Stimulated activated CD4-positive, alpha-beta T cell treated with anti-CD3 and anti-CD28 coated beads, Interleukin-1b, Interleukin-23, amount 100 ng/mL, for 4 hours (primary cell): ENCODE measurements at places on chromosomes 12 and 14.

DNA sequence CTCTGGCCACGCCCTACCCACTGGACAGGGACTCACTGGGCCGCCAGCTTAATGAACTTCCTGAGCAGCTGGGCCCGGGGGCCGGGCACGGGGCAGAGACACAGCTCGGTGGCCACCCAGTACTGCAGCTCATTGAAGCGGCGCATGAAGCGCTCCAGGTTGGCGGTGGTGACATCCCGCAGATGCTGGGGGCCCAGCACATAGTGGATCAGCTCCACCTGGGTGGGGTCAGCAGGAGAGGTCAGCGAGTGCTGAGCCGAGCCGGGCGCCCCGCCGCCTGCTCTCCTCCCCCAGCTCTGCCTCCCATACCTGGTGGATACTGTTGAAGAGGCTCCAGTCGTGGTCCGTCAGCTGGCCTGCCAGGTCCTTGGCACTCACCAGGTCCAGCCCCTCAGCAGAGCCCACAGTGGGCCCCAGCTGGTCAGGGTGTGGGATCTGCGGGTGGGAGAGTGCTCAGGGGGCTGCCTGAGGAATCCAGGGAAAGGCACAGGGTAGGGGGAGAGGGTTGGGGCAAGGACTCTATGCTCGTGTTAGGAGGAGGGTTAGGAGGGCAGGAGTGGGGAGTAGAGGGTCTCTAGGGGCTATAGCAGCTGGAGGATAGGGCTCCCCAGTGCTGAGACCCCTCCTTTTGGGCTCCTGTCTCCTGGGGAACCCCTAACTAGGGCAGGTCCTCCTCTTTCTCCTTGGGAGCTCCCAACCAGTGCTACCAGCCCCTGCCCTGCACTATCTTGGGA is 15.5 kb upstream of the ENDOU start:
- DNase-seq: no peak

DNA sequence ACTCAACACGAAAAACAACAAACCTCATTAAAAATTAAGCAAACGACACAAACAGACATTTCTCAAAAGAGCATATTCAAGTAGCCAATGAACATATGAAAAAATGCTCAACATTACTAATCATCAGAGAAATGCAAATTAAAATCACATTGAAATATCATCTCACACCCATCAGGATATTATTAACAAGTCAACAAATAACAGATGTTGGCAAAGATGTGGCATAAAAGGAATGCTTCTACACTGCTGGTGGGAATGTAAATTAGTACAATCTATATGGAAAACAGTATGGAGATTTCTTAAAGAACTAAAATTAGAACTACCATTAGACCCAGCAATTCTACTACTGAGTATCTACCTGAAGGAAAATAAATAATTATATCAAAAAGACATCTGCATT is 182.2 kb downstream of the KITLG start:
- no peak for DNase-seq

- DNase-seq: no peak
These were observed 373.6 kb downstream of the EMP1 start for GRCh38 chr12:13570005-13570694.

DNA sequence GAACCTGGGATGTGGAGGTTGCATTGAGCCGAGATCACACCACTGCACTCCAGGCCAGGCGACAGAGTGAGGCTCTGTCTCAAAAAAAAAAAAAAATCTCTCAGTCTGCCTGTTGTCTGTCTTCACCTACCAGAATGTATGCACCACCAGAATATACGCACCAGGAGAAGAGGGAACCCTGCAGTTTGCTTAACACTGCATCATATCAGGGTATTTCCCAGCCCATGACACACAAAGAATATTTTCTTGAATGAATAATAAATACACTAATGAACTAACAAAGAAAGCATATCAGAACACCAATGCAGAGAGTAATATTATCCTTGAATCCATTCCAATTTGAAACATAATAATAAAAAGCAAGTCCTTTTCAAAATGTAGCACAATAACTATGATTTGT is 44.2 kb upstream of the FOXN3 start:
- DNase-seq: no peak

GRCh38 chr12:110636516-110636915 is 22.6 kb downstream of the TCTN1 start:
- DNase-seq: no peak

- DNase-seq: no peak
These were observed 60.5 kb downstream of the CRADD start for GRCh38 chr12:93737457-93738198.

DNA sequence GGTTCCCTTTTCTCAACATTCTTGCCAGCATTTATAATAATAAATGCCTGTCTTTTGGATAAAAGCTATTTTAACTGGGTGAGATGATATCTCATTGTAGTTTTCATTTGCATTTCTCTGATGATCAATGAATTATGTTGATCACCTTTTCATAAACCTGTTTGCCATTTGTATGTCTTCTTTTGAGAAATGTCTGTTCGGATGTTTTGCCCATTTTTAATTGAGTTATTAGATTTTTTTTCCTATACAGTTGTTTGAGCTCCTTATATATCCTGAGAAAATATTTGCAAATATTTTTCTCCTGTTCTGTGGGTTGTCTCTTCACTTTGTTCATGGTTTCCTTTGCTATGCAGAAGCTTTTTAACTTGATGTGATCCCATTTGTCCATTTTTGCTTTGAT is 8.1 kb upstream of the LIMA1 start:
- no peak for DNase-seq

DNA sequence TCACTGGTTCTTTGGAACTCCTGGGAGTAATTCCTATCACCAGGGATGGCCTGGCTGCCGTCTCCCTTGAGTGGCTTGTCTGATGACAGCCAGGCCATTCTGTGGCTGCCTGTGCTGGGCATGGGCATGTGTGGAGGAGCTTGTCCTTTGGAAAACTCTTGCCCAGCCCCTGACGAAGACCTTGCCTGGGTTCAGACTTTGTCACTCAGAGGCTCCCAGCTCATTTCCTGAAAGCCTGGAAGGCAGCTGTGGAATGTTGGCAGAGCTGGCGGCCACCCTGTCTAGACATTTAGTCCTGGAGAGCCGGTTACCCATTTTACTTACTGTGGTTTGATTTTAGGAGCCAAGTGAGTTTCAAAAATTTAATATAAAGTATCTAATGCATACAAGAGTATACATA is 34.0 kb downstream of the TUNAR start:
- no peak for DNase-seq

- DNase-seq: no peak
These were observed 564 bp upstream of the THTPA start for GRCh38 chr14:23555533-23555881.

GRCh38 chr12:112354399-112354798 is 27.8 kb downstream of the HECTD4 start:
- no peak for DNase-seq

DNA sequence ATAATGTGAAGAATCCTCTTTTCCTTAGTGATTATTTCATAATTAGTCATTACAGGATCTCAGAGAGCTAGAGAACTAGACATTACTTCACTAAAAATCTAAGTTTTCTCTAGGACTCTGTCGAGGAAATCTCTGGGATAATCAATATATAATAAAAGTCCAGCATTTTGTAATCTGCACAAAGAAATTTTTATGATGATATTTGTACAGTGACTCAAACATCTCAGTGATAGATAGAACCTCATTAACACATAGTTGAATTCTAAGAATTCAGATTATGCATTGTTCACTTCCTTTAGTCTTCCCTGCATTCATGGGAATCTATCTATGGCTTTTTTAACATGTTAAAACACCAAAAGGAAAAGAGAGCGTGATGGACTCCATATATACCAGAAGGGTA is 11.0 kb downstream of the ITPR2 start:
- no peak for DNase-seq

- no peak for DNase-seq
These were observed 8.5 kb downstream of the AMN start for GRCh38 chr14:102930753-102931579.

- no peak for DNase-seq
These were observed 10.6 kb upstream of the HAL start for GRCh38 chr12:96006727-96007126.

- DNase-seq: no peak
These were observed 36.3 kb downstream of the STON2 start for GRCh38 chr14:81363746-81364378.

DNA sequence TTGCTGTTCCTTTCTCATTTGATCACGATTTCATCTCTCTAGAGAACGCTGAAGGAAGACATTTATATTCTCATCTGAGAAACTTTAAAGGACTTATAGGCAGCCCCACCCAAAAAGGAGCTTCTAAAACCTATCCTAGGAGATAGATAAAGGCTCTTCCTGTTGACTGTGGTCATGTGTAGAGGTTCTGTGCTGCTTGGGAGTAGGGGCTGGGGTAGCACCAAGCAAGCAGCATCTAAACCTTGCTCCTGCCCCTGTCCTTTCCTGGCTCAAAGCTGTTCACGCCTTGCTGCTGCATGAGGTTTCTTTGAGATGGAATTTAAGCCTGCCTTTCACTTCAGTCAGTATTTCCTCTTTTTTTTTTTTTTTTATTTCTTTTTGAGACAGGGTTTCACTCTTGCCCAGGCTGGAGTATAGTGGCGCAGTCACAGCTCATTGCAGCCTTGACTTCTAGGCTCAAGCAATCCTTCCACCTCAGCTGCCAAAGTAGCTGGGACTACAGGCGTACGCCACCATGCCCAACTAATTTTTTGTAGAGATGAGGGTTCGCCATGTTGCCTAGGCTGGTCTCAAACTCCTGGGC is 41.4 kb downstream of the RAB35 start:
- no peak for DNase-seq

DNA sequence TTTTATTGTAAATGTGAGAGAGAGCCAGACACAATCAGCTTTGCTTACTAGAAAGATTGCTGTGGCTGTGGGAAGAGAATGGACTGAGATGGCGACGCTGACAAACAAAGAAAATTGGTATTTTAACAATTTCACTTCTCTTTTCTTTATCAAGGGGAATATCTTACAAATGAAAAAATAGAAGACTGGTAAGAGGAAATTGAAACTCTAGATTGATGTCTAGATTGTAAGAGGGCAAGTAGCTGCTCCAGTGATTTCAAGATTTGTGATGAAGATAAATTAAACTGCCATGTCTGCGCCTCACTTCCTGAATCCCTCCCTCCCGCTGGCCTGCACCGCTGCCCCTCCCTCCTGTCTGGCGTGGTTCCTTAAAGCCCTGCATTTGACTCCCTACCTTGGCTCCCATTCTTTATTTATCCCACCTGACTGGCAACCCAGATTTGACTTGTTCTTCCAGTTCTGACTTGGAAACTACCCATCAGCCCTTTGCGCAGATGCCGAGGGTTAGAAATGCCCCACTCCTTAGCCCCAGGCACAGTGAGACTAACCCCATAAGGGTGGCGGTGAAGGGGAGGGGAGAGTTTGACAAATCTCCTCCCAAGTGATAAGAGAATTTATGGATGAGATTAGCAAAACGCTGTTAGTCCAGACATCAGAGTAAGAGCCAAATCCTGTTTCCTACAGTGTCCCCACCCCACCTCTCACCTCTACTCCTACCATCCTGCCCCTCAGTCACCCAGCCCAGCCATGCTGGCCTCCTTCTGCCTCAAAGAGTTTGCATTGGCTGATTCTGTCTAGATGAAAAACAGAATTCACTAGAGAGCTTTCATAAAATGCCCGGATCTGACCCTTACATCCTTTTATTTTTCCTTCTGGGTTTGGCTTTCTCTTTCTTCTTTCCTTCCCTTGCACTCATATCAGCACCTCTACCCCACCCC is 125.3 kb upstream of the ATF7IP start:
- no peak for DNase-seq

GRCh38 chr12:56987551-56988053 is 18.7 kb downstream of the ZBTB39 start:
- DNase-seq: peak; percentile 67

- DNase-seq: no peak
These were observed 1.9 kb upstream of the DCAF4 start for GRCh38 chr14:72924337-72924736.

GRCh38 chr14:89209558-89209957 is 207.5 kb downstream of the FOXN3 start:
- DNase-seq: no peak

GRCh38 chr12:100794441-100795173 is at the start of gene ANO4:
Gene ANO4 (plus strand): TSS chr12:100794776. CDS start chr12:100901786, 107,010 bp downstream.
- no peak for DNase-seq

DNA sequence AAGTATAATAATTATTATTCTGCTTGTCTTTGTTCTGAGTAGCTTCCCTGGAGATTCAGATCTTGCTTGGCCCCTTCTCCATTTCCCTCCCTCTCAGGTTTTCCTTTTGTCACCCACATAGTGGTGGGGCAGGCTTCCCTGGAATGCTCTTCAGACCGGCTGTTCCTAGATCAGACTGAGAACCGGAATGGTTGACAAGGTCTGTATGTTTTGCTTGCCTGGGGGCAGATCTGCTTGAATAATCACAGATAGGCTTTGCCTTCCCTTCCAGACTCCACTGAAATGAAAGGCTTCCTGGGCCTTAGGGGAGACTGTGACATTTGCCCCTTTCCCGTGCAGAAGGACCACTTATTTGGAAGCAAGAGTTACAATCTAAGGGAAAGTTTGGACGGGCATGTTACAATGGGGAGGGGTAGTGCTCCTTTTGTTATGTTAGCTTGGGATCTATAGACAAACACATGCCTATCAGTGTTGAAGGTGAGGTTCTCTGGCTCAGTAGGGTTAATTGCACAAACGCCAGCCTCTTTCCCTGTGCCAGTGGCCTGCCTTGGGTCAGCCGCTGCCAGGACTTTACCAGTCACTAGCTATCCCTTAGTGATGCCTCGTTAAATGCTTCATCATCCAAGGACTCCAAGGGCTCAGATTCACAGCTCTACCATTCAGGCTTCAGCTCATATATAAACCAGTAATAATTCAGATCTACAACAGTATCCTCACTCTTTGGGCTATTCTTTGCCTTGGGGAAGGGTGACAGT is 178.6 kb downstream of the SNAPC1 start:
- no peak for DNase-seq

- DNase-seq: no peak
These were observed 229.7 kb upstream of the NPAS3 start for GRCh38 chr14:32709027-32709426.

DNA sequence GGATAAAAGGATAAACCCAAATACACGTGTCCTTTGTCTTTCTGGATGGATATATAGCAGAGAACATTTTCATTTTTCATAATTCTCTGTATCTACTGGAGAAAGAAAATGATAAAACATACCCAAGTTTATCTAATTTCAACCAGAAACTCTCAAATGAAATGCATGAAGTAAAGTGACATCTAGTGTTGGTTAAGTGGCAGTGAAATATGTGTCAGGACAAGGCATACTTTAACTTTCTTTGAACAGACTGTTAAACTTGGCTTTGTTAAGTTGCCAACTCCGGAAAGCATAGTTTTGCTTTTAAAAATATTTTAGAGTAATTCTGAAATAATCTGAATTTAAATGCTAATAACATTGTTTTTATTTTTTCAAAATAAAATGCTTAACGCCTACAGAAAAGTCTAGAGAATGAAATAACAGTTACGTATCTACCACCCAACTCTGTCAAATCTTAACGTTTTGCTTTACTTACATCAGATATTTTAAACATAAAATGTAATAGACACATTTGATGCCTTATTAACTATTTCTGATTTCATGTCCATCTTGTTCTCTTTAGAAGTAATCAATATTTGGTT is 25.2 kb upstream of the NTN4 start:
- no peak for DNase-seq
